Osteoblast (primary cell): ENCODE measurements at places on chromosomes 12 and 14.

DNA sequence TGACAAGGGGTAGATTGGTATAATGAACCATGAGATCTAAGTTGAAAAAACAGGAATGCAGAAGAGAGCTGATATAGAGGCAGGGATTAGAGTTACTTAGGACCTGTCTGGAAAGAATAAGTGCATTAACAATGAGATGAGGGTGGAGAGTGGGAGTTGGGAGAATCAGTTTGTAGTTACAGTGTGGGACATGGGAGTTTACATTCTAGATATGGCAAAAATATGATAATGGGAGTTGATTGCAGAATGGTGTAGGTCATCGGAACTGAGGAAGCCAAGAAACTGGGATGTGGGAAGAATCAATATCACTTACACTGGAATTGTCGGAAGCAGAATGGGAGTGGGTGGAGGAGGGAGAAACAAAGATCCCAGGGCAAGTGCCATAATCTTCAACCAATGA is 301.1 kb upstream of the NPAS3 start:
- no peak for DNase-seq

- peak; percentile 41 for DNase-seq
Measured at GRCh38 chr14:68892961-68893360, 86.1 kb downstream of the ACTN1 start.

DNA sequence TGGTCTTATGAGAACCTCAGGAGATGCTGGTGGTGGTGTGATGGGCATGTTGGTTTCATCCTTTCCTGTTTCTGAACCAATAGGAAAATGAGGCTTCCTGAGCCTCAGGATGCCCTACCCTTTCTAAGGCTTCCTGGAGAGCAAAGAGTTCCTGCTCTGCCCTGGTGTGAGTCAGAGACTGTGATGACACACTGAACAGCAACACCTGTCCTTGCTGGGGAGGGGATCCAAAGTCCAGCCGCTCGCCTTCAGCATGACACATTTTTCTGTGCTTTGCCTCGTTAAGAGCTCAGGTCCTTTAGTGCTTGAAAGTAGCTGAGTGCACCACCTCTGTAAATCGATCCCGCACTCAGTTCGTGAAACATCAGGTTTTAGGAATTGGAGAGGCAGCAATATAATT is 116.0 kb downstream of the CACNA1C start:
- no peak for DNase-seq

DNA sequence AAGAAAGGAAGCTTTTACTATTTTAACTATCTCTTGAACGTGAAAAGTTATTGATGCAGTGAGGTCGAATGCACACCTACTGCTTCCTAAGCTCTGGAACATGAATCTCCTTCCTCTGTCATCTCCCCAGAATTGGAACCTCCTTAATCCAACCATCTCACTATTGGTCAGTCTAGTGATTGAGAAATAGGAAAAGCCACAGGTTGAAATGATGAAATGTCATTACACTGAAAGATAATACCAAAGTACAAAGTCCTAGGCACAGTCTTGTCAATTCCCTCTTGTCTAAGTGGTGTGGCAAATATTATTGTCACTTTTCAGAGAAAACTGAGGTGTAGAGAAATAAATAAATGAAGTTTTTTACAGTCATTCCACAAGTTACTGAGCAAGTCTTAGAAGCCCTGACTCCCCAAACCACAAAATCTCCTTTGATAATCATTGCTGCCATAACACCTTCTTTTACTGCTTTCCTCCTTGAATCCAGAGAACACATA is 19.5 kb upstream of the HIGD1C start:
- DNase-seq, result no peak

DNA sequence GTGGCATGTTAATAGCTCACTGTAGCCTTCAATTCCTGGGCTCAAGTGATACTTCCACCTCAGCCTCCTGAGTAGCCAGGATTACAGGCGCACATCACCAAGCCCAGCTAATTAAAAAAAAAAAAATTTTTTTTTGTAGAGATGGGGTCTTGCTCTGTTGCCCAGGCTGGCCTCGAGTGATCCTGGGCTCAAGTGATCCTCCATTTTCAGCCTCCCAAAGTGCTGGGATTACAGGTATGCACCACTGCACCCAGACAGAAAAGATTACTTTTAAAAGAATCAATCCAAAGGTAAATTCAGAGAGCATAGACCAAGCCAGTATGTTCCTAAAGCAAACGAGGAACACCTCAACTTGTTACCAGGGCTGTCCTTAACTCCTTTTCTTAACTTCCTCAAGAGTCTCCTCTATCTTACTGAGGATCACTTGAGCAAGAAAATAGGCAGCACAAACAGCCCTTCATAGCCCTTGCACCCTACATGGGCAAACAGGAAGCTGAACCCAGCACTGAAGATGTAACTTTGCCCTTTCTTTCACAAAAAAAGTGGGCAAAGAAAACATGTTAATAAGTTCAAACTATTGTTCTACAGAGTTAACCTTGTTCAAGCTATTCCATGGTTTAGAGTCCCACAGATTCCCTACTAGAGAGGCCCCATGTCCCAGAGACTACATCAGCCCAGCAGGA is 11.3 kb downstream of the CS start:
- no peak for DNase-seq

DNA sequence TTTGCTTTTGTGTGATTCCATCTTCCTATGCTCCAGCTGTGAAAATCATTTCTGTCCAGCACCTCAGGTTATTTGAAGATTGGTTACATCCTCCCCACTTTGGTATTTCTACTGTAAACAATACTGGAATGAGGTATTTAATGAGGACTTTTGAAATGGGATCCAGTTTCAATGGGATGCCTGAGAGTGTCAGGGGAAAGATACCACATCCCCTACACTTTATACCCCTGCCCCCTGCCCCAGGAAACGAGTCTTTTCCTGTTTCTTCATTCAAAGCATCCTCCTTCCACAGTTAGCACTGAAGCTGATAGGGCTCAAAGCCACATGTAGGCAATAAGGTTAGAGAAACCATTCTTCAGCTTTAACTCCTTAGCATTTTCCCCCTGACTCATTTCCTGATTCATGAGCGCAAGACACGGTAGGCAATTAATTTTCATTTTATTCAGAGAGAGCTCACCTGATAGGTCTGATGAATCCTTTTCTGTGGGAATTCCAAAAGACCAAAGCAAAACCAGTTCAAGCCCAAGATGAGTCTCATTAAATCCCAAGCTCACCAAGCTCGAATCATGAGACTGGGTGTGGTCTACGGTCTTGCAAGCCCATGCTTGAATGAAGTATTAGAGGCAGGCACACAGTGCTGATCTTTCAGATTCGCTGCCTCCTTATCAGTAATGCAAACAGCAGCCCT is 143.6 kb upstream of the CRY1 start:
- no peak for DNase-seq

DNA sequence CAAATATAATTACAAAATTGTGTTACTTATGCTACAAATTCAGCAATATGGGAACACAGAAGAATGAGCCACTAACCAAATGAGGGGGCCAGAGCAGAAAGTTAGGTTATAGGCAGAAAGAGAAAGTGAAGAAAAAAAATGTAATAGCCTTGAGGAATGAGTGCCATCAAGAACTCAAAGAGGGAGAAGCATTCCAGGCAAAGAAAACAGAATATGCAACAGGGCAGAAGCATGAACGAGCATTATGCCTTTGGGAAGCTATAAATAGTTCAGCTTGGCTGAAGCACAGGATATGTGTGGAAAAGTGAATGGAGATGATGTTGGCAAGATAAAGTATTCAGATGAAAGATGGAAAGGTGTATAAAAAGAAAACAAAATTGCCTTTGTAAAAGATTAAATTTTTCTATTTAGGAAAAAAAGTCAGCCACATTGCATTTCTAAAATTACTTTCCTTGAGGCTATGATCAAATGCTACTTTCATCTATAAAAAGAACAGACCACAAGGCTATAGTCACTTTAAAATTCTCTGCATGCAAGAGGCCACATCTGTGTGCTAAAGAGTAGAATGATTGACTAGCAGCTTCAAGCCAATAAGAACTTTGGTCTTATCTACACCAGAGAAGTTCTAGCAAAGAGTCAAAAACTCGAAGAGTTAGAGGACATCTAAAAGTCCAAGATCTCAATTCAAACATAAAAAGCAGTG is 193.6 kb upstream of the GARIN6 start:
- no peak for DNase-seq

GRCh38 chr12:13465635-13466034 is 269.1 kb downstream of the EMP1 start:
- DNase-seq, result no peak

GRCh38 chr12:15050659-15051058 is 77.8 kb downstream of the PDE6H start:
- no peak for DNase-seq

DNA sequence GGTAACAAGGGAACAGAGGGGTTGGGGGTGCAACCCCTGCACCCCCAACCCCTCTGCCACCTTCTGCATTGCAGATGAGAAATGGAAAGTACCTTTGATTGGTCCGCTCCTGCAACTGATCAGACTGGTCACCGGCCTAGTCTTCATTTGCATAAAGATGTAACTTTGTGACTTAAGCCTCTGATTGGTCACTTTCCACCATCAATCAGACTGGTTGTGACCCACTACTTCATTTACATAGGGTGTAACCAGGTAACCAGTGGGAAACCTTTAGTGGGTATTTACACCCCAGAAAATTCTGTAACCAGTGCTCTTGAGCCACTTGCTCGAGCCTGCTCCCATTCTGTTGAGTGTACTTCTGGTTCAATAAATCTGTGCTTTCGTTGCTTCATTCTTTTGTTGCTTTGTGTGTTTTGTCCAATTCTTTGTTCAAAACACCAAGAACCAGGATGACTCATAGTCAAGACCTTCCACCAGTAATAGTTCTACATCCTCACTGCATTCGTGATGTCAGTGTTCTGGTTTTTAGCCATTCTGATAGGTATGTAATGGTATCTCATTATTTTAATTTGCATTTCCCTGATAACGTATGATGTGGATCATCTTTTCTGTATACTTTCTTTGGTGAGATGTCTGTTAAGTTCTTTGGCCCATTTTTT is 30.8 kb downstream of the LEMD3 start:
- DNase-seq, result no peak

DNA sequence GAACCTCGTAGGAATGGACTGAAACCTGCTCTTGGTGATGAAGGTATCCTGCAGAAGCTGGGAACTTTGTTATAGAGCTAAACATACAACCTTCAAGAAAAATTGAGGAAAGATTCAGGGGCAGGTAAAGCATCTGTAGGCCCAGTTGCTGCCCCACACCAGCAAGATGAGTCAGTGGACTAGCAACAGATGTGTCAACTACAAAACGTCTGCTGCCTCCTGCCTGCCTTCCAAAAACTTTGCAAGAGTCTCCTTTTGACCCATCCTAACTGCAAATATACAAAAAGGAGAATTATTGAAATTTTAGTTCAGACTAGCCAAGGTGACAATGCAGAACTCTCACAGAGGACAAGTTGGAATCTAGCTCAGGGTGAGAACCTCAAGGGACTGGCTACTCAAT is 60.9 kb upstream of the TMTC1 start:
- no peak for DNase-seq

DNA sequence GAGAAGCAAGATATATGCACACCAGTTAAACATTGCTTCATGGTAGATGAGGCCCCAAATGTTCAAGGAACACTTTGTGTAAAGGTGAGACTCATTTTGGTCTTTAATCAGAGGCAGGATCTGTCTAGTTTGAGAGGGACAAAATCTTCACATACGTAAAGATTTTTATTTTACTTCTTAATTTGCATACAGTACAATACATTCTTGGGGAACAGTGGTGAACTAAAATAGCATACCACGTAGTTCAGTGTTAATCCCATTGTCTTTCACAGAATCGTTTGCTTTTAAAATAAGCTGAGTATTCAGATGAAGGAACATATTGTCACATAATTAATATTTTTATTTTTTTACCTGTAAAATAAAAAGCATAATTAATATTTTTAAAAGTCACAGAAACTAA is 43.3 kb downstream of the GPATCH2L start:
- DNase-seq, result no peak

DNA sequence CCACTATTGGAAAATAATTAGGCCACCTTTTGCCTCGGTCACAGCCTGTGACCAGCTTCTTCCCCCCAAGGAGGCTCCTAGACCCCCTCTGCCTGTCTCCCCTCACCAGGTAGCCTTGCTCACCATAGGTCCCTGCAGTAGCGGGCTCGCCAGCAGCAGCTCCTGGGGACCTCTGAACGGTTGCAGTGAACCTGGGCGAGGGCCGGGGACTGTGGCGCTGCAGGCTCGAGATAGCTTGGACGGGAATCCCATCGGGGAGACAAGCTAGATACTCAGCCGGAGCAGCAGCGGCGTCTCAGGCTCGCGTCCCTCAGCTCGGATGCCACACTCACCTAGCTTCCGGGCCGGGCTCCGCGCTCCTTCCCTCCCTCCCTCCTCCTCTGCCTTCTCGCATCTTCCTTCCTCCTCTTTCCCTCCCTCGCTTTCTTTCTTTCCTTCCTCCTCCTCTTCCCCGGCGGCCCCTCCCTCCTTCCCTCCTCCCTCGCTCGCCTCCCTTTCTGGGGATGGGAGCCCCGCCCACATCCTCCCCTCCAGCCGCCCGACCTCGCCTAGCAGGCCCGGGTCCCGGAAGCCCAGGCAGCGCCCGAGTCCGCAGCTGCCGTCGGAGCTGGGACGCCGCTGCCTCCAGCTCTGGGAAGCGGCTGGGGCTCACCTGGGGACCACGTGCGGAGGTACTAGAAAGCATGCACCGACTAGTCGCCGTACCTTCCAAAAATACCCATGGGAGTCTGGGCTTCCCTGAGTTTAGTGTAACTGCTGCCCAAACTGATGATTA is at the start of gene BMP4:
Gene BMP4, minus strand, starts transcription at position 399 of the 775 bp plus-strand sequence. CDS start 4,603 bp downstream, outside the sequence.
- DNase-seq, result peak; percentile 86

DNA sequence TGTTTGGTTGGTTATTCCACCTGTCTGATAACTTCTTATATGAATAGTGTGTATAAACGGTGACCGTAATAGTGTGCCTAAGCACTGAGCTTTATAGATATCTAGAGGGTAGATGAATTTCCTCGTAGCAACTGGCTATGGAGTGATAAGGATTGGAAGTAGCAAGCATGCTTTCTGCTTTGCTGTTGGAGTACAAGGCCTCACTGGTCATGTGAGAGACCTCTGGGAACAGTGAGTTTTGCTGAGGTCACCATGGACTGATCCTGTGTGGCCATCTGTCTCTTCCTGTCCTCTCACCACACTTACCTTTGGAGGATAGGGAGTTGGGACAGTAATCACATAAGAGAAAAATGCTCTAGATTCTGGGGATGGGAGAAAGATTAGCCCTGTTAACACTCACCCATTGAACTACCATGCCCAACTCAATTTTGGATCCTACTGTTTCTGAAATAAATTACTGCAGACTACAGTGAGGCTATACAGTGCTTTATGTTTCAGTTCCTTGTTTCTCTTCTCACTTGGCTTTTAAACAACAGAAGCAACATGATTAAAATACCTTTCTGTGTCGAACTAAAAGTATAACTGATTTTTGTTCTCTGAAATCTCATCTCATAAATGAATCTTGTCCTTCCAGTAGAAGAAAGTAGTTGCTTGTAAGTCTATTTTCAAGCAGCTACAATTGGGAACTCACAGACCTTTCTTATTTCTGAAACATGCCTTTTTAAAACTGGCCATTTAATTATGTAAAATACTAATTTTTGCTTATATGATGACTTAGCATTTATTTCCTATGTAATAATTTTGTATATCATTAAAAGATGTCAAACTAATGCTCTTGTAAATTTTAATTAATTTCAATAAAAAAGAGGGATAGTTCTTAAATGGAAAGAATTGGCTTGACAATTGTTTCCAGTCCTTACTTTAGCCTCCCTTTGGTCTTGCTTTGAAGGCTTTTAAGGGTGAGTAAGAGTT is 8.3 kb downstream of the TMX1 start:
- DNase-seq, result peak; percentile 15

- DNase-seq, result no peak
Measured at GRCh38 chr14:63938198-63939005, 85.6 kb downstream of the SYNE2 start.

GRCh38 chr12:79522257-79522988 is 168.3 kb downstream of the PAWR start:
- DNase-seq, result peak; percentile 21
